ENCODE measurements at places on chromosomes 6 and 20.

DNA sequence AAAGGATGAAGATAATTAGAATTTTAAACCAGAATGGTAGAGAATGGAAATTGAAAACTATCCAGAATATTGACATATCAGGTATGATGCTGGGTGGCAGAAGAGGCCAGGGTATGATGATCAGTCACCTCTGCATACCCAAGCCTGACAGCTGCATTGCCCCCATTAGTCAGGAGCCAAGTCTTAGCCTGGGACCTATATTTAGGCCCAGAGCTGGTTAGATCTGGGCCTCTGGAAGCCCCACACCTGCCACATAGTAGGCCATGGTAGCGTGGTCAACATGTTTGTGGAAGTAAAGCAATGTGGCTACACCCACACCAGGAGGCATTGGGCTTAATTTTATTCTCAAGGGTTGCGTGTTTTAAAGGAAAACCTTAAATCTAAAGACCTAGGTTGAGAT is 32.1 kb upstream of the CALHM6 start:
- no peak for DNase-seq

- no peak for DNase-seq
Measured at GRCh38 chr6:64123761-64124633, 488.4 kb downstream of the PHF3 start.

- no peak for DNase-seq
Measured at GRCh38 chr6:137363805-137364138, 130.4 kb downstream of the OLIG3 start.

GRCh38 chr20:45049438-45049837 is 51.5 kb downstream of the KCNS1 start:
- DNase-seq, result no peak

DNA sequence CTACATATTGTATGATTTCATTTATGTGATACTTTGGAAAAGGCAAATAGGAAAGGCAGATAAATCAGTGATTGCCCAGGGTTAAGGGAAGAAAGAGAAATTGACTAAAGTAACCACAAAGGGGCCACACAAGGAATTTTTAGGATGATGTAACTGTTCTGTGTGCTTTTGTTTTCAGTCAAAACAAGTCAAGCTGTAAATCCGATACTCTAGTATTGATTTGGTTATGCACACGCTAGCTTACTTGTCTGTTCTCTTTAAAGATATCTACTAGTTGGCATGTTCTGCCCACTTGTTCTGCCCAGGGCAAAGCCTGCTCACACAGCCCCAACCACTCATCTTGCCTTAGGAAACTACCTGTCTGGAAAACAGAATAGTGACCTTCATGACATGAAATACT is 6.4 kb downstream of the FBXL4 start:
- no peak for DNase-seq

- DNase-seq, result no peak
Measured at GRCh38 chr6:145489583-145489982, 245.7 kb downstream of the EPM2A start.

GRCh38 chr6:157981395-157982101 is at the start of gene SYNJ2:
Gene SYNJ2, plus strand, starts transcription at chr6:157981863. Its CDS starts 99 bp downstream, at chr6:157981962.
- DNase-seq, result peak; percentile 67

DNA sequence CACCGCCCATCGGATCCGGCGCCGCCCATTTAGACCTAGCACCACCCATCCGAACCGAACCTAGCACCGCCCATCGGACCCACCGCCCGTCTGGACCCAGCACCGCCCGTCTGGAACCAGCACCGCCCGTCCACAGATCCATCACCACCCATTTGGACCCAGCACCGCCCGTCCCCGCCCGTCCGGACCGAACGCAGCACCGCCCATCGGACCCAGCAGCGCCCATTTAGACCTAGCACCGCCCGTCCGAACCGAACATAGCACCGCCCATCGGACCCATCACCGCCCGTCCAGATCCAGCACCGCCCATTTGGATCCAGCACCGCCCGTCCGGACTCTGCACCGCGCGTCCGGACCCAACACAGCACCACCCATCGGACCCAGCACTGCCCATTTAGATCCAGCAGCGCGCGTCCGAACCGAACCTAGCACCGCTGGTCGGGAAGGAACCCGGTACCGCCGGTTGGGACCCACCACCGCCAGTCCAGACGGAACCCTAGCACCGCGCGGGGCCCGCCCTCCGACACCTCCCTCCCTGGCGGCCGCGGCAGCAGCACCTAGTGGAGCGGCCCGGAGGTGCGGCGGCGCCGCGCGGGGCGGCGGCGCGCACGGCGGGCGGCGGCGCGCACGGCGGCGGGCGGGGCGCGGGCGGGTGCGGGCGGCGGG is 348 bp upstream of the AFDN start:
- DNase-seq, result peak; percentile 79

All from GM12891 (cell line).